ENCODE measurements at places on chromosomes 13 and 19.

GRCh38 chr13:43383498-43384165, 360.2 kb downstream of the DNAJC15 start:
- no peak for DNase-seq

GRCh38 chr13:52411629-52412028, 5.7 kb upstream of the THSD1 start:
- DNase-seq, result no peak

GRCh38 chr19:56639217-56639616, 3.7 kb upstream of the SMIM17 start:
- no peak for DNase-seq

DNA sequence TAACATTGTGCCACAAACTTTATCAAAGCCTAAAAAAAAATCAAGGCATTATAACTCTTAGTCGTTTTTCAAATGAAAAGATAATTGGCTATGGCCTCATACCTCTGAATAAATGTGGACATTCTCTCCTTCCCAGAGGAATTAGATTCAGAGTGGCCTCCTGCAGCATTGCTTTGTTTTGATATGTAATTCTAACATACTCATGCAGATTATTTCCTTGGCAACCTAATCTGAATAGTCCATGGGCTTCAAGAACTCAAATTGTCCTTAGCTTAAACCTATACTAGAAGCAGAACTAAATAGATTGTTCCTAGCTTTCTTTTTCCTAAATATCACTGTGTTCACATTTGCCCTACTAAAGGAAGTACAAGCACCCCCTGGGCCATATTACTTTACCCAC, 1146.9 kb downstream of the OLFM4 start:
- DNase-seq, result no peak

DNA sequence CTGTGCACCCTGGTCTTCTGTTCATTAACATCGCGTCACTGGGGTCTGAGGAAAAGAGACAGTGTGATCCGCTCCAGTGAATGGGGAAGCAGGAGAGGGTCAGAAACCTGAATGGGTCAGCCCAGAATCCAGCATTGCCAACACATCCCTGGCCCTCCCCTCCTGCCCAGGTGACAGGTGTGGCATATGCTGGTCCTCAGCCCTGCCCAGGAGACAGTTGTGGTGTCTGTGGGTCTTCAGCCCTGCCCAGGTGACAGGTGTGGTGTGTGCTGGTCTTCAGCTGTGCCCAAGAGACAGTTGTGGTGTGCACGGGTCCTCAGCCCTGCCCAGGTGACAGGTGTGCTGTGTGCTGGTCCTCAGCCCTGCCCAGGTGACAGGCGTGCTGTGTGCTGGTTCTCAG, 8.0 kb downstream of the TFDP1 start:
- no peak for DNase-seq

- no peak for DNase-seq
Measured at GRCh38 chr13:27140060-27140459, 31.6 kb downstream of the USP12 start.

- DNase-seq, result no peak
Measured at GRCh38 chr13:53174545-53174944, 145.9 kb downstream of the OLFM4 start.

DNA sequence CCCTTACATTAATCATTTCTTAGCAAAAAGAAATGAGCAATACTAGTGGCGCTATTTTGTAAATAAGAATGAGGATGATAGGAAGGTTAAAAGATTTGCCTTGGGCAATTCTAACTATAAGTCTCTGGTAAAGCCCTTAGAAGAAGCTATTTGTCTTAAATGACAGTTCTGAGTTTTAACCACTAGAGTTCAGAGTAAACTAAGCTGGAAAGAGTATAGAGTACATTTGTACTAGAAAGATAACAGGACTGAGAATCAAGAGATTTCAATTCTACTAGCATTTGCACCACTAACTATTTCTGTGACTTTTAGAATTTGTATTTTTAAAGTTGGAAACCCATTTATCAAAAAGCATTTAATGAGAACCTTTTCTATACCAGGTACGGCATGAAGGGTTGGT, 750.3 kb downstream of the OLFM4 start:
- DNase-seq, result no peak

DNA sequence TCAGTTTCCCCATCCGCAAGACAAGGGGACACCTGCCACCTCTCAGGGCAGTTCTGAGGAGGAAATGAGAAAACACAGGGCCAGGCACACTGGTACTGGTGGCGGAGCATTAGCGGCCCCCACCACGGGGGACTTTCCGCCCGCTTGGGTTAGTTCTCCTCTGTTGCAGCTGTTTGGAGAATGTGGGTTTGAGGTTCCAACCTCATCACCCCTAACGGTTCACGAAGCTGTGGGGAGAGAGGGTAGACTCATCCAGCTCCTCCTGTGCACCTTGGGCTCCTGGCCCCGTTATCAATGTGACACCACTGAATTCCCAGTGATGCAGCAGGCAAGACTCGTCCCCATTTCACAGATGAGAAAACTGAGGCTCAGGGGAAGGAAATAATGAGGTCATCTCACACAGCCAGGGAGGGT, 10.3 kb downstream of the PTPRS start:
- no peak for DNase-seq

GRCh38 chr13:41533266-41534052, 76.1 kb downstream of the RGCC start:
- DNase-seq, result no peak

- no peak for DNase-seq
Measured at GRCh38 chr13:33639158-33639557, 178.8 kb upstream of the RFC3 start.

All from stimulated activated CD8-positive, alpha-beta memory T cell treated with anti-CD3 and anti-CD28 coated beads, Interleukin-12 subunit alpha, Interleukin-12 subunit beta, amount 100 ng/mL, for 1 hour (primary cell).